Naive B cell (primary cell): ENCODE measurements at places on chromosomes 2 and 18. TPM values are rescaled to one million over a fixed set of nuclear protein-coding genes. Genes with fewer than 3 reads are reported as not detected.

SULT1C2 gene
- polyA plus RNA-seq: not detected

HS1BP3 gene
- 16.0 TPM for polyA plus RNA-seq

RAD51AP2 gene
- polyA plus RNA-seq: not detected

ACP1 gene
- polyA plus RNA-seq: 202 TPM

BUB1 gene
- polyA plus RNA-seq: 1.1 TPM

SLC5A6 gene
- polyA plus RNA-seq: 29.3 TPM

PRKRA gene
- polyA plus RNA-seq: 74.2 TPM

NCK2 gene
- 78.6 TPM for polyA plus RNA-seq

GMCL1 gene
- 24.7 TPM for polyA plus RNA-seq

PLB1 gene
- not detected for polyA plus RNA-seq

ACKR3 gene
- polyA plus RNA-seq: 2.2 TPM

SCLY gene
- polyA plus RNA-seq: 15.4 TPM

B3GNT7 gene
- polyA plus RNA-seq: 1.3 TPM

IL1B gene
- polyA plus RNA-seq: 0.35 TPM

EVX2 gene
- not detected for polyA plus RNA-seq

LINC00305 gene
- polyA plus RNA-seq: not detected

RESP18 gene
- not detected for polyA plus RNA-seq

SERPINB2 gene
- 0.39 TPM for polyA plus RNA-seq

COLEC11 gene
- polyA plus RNA-seq: not detected

XRCC5 gene
- 289 TPM for polyA plus RNA-seq

CDKL4 gene
- polyA plus RNA-seq: not detected

TMEM163 gene
- polyA plus RNA-seq: 0.91 TPM

SCYGR4 gene
- not detected for polyA plus RNA-seq

NPAS2 gene
- polyA plus RNA-seq: not detected

GPR35 gene
- polyA plus RNA-seq: 0.74 TPM

MC5R gene
- polyA plus RNA-seq: not detected

ZNF397 gene
- polyA plus RNA-seq: 18.1 TPM

RGPD3 gene
- polyA plus RNA-seq: 0.05 TPM

KCNF1 gene
- not detected for polyA plus RNA-seq

COL3A1 gene
- not detected for polyA plus RNA-seq

USP14 gene
- 25.5 TPM for polyA plus RNA-seq

SAG gene
- polyA plus RNA-seq: not detected
